Breast epithelium (tissue), 4 donors: ENCODE measurements at places on chromosomes 6 and 20. TPM values are rescaled to one million over a fixed set of nuclear protein-coding genes. Genes with fewer than 3 reads are reported as not detected.

- H3K4me1 ChIP-seq: no peaks in the 10 kb centered on the region
- H3K27me3 ChIP-seq: no peaks in the 10 kb centered on the region
- no peak overlapping the region for H3K4me3 ChIP-seq
These were observed 8.9 kb downstream of the EHMT2 start for GRCh38 chr6:31888276-31889258.

DNA sequence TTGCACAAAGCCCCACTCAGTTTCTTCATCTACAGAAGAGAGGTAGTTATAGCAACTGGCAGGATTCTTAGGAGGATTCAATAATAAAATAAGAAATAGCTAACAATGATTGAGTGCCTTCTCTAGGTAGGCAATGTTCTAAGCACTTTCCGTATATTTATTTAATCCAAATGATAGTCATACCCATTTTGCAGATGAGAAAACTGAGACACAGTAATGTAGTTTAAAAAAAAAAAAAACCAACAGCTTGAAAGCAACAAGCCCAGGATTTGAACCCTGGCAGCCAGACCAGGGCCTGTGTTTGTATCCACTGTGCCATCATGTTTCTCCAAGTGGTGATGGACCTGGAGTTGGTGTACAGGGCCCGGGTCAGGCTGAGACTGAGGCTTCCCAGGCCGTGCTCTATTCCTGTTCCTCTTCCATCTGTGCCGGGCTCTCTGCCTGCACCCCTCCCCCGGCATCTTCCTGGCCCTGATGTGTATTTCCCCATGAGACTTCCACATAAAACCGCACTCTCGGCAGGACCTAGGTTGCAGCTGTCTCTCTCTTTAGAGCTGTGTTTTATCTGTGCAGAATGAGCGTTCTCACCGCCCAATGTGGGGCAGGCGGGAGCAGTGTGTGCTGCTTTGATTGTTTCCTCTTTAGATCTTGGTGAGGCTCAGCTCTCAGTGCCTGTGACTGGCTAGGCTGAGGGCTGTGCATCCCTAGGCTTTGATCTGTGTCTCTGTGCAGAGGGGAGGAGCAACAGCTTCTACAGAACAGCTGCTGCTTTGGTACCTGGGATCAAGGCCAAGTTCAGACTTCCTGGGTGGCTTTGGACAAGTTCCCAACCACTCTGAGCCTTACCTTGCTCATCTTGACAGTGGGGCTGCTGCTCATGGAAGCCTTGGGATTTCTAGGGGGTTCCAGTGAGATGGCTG, 49.5 kb downstream of the TOX2 start:
- DNase-seq: no peak
- no peaks in the 10 kb centered on the region for H3K36me3 ChIP-seq
- no peak overlapping the region for H3K4me3 ChIP-seq
- no peak overlapping the region for H3K27ac ChIP-seq
- H3K27me3 ChIP-seq: no peaks in the 10 kb centered on the region
- no peaks in the 10 kb centered on the region for H3K4me1 ChIP-seq

- DNase-seq: no peak
- H3K4me3 ChIP-seq: peak overlapping the region; percentile 75
- H3K4me1 ChIP-seq: no peaks in the 10 kb centered on the region
- no peaks in the 10 kb centered on the region for H3K27me3 ChIP-seq
These were observed 25.8 kb downstream of the SERPINB9 start for GRCh38 chr6:2877057-2877882.

- no peaks in the 10 kb centered on the region for H3K36me3 ChIP-seq
- no peak overlapping the region for H3K4me3 ChIP-seq
- no peaks in the 10 kb centered on the region for H3K27me3 ChIP-seq
- no peak overlapping the region for H3K27ac ChIP-seq
- H3K4me1 ChIP-seq: no peaks in the 10 kb centered on the region
- DNase-seq: no peak
These were observed 54.0 kb downstream of the PHACTR2 start for GRCh38 chr6:143731789-143732188.

DNA sequence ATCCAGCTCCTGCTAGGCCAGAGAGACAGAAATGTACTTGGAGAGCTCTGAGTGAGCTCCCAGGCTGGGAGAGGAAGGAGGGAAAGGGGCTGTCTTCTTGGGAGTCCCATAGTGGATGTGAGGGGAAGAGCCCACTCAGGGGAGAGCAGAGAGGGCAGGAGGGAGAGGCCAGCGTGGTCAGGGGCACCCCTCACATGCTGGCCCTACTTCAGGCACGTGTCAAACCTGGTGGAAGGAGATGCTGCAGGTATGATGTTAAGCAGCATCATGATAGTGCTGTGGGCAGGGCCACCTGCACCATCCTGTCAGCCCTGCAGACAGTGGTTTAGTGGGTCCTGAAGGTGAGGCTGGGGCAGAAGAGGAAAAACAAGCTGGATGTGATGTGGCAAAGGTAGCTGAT, 265.4 kb upstream of the RNF24 start:
- no peaks in the 10 kb centered on the region for H3K4me1 ChIP-seq
- no peak for DNase-seq
- H3K27ac ChIP-seq: no peak overlapping the region
- H3K27me3 ChIP-seq: no peaks in the 10 kb centered on the region

GRCh38 chr6:17527076-17527475, 73.0 kb upstream of the FAM8A1 start:
- no peaks in the 10 kb centered on the region for H3K36me3 ChIP-seq
- no peak for DNase-seq
- no peak overlapping the region for H3K4me3 ChIP-seq
- H3K4me1 ChIP-seq: no peaks in the 10 kb centered on the region
- H3K27ac ChIP-seq: no peak overlapping the region

GRCh38 chr20:48064929-48065328, 279.6 kb upstream of the SULF2 start:
- no peak for DNase-seq
- no peaks in the 10 kb centered on the region for H3K36me3 ChIP-seq
- H3K4me3 ChIP-seq: no peak overlapping the region
- H3K4me1 ChIP-seq: no peaks in the 10 kb centered on the region
- H3K27ac ChIP-seq: no peak overlapping the region

DNA sequence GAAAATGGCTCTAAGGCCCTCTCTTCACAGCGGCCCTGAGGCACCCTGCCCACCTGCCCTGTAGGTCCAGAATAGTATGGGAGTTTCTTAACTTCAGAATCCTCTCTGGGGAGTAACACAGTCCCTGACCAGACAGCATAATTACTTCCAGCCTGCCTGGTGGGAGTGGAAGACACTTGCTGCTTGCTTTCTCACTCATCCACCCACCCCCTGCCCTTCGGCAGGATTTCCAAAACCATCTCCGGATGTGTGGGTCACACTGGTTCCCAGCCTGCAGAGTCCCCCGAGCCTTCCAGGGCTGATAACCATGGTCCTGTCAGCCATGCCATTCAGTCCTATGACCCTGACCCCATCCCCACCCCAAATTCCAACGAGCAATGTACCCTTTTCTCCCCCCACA, 5.4 kb downstream of the SLC29A1 start:
- peaks cover 36% of the 10 kb centered on the region for H3K4me1 ChIP-seq
- DNase-seq: no peak
- H3K4me3 ChIP-seq: no peak overlapping the region

DNA sequence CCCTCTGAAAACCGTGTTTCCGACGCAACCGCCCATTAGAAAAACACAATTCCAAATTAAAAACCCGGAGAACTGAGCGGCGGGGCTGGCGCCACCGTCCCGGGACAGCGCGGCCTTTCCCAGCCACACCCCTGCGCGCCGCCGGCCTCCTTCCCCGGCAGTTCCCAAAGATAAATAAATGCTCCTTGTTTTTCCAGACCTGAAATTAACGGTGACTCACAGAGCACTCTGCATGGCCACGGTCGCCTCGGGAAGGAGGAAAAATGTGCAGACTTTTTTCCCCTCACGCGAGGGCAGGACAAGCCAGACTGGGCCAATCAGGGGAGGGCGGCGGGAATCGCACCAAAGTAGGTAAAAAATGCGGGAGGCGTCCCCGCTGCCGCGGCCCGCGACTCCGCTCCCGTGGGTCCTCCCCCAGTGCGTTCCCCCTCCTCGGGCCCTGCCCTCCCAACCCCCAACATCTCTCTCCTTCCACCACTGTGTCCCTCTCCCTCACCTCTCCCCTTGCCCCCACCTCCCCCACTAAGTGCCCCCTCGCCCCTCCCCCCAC, 828 bp upstream of the DSTN start:
- peak overlapping the region; percentile 88 for H3K4me3 ChIP-seq
- H3K27ac ChIP-seq: peak overlapping the region; percentile 100
- DNase-seq: peak; percentile 96

GRCh38 chr6:4848382-4849068, 72.3 kb downstream of the CDYL start:
- H3K27me3 ChIP-seq: no peaks in the 10 kb centered on the region
- no peaks in the 10 kb centered on the region for H3K36me3 ChIP-seq
- no peak overlapping the region for H3K4me3 ChIP-seq
- no peak for DNase-seq
- no peaks in the 10 kb centered on the region for H3K4me1 ChIP-seq

- H3K36me3 ChIP-seq: no peaks in the 10 kb centered on the region
- no peak for DNase-seq
- no peak overlapping the region for H3K4me3 ChIP-seq
- H3K27ac ChIP-seq: no peak overlapping the region
- H3K4me1 ChIP-seq: no peaks in the 10 kb centered on the region
- no peaks in the 10 kb centered on the region for H3K27me3 ChIP-seq
These were observed 14.3 kb upstream of the ZC3H12D start for GRCh38 chr6:149499066-149499465.

- no peaks in the 10 kb centered on the region for H3K27me3 ChIP-seq
- H3K36me3 ChIP-seq: no peaks in the 10 kb centered on the region
- H3K4me3 ChIP-seq: no peak overlapping the region
- no peak overlapping the region for H3K27ac ChIP-seq
- DNase-seq: no peak
- no peaks in the 10 kb centered on the region for H3K4me1 ChIP-seq
These were observed 70.8 kb upstream of the AKIRIN2 start for GRCh38 chr6:87772597-87773530.

GRCh38 chr20:1265226-1265915, 723 bp upstream of the SNPH start:
- H3K27ac ChIP-seq: peak overlapping the region; percentile 55

- H3K36me3 ChIP-seq: no peaks in the 10 kb centered on the region
- peaks cover 24% of the 10 kb centered on the region for H3K27me3 ChIP-seq
- no peaks in the 10 kb centered on the region for H3K4me1 ChIP-seq
These were observed 13.4 kb upstream of the MRGBP start for GRCh38 chr20:62782893-62783278.

GRCh38 chr20:48153523-48153922, 368.2 kb upstream of the SULF2 start:
- no peaks in the 10 kb centered on the region for H3K36me3 ChIP-seq
- no peak overlapping the region for H3K4me3 ChIP-seq
- DNase-seq: no peak
- H3K27ac ChIP-seq: no peak overlapping the region
- no peaks in the 10 kb centered on the region for H3K4me1 ChIP-seq

DNA sequence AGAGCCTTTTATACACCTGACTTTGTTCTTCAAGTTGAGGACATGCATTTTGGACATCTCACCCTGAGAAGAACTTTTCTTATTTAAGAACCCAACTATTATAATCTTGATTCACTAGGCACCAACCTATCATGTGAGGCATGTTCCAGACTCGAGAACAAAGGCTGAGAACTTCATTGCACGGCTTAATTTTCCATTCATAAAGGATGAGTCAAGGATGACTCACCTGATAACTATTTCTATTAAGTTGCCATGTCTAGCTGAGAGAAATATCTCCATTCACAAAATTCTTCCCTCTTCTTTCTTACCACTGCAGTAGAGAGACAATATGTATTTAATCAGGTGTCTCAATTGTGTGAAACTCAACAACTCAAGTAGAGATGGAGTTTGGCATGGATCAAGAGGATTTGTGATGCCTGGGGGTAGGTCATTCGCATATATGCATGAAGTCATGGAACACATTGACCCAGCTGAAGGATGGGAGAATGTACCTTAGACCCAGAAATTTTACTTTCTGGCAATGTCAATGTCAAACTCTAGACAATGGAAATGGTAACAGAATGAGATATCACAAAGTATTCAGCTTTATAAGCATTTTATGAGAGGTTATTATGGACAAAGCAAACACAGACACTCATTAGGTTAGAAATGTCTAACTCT, 208.7 kb upstream of the PRND start:
- H3K4me3 ChIP-seq: no peak overlapping the region
- no peak for DNase-seq
- no peaks in the 10 kb centered on the region for H3K4me1 ChIP-seq
- no peaks in the 10 kb centered on the region for H3K36me3 ChIP-seq
- H3K27ac ChIP-seq: no peak overlapping the region

DNA sequence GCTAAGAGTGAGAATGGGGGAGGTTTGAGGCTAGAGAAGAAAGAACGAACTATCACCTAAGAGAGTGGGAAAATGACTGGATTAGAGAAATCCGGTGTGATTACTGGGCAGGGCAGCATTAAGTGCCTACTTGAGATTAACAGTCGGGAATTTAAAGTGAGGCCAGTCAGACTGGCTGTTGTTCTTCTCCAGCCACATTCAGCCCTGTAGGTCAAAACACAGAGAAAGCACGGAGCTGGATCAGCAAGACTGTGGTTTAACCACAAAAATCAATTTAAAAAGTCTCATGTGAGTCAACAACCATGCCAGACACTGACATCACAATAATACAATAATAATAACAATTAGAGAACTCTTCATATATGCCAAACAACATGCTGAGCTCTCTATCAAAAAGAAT, 301.9 kb upstream of the SGK1 start:
- no peaks in the 10 kb centered on the region for H3K36me3 ChIP-seq
- DNase-seq: no peak
- no peaks in the 10 kb centered on the region for H3K27me3 ChIP-seq
- no peak overlapping the region for H3K4me3 ChIP-seq

DNA sequence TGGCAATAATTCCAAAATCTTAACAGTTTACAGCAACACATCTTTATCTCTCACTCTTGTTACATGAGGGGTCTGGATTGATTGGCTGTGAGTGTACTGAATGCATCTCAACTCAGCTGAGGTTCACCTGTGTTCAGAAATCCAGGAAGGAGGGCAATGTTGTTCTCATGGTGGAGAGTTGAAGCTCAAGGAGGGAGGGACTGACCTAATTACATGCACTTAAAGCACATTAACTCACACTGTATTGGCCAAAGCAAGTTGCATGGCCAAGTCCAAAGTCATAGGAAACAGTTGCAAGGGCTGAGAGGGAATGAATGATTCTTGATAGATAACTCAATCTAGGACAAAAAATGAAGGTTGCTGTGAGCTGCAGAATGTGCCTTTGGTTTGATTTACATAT, 102.2 kb downstream of the DOK5 start:
- no peaks in the 10 kb centered on the region for H3K27me3 ChIP-seq
- no peaks in the 10 kb centered on the region for H3K36me3 ChIP-seq
- H3K4me3 ChIP-seq: no peak overlapping the region
- no peak for DNase-seq
- no peak overlapping the region for H3K27ac ChIP-seq

GRCh38 chr6:152993431-152993830, 9.1 kb downstream of the MTRF1L start:
- no peaks in the 10 kb centered on the region for H3K4me1 ChIP-seq
- H3K27me3 ChIP-seq: no peaks in the 10 kb centered on the region
- H3K4me3 ChIP-seq: no peak overlapping the region
- DNase-seq: no peak

GRCh38 chr20:19631410-19631809, 126.6 kb upstream of the RIN2 start:
- H3K27ac ChIP-seq: no peak overlapping the region
- no peaks in the 10 kb centered on the region for H3K4me1 ChIP-seq
- no peaks in the 10 kb centered on the region for H3K27me3 ChIP-seq
- H3K4me3 ChIP-seq: no peak overlapping the region

GRCh38 chr6:99145738-99146137, 198.0 kb upstream of the FBXL4 start:
- no peak overlapping the region for H3K27ac ChIP-seq
- H3K36me3 ChIP-seq: no peaks in the 10 kb centered on the region
- no peaks in the 10 kb centered on the region for H3K27me3 ChIP-seq
- no peak for DNase-seq

The MACROD2 gene
- 8.8 TPM for total RNA-seq

The MAFB gene
- total RNA-seq: 43.9 TPM

The ELOVL4 gene
- 0.64 TPM for total RNA-seq

The SLC17A1 gene
- total RNA-seq: not detected

The DEFB132 gene
- 0.29 TPM for total RNA-seq

The ME1 gene
- total RNA-seq: 5.2 TPM
